ENCODE measurements at places on chromosomes 2 and 18. TPM values are rescaled to one million over a fixed set of nuclear protein-coding genes. Genes with fewer than 3 reads are reported as not detected.

The KCNG2 gene
- 0.23 TPM for total RNA-seq

The TCF23 gene
- total RNA-seq = 0.39 TPM

The HPCAL1 gene
- total RNA-seq = 28.1 TPM

The IL37 gene
- total RNA-seq = not detected

The FIGN gene
- total RNA-seq = 27.8 TPM

The TUBA4B gene
- not detected for total RNA-seq

The KCNIP3 gene
- 10.7 TPM for total RNA-seq

The MREG gene
- total RNA-seq = 2.5 TPM

The MSTN gene
- 0.48 TPM for total RNA-seq

The KCNJ3 gene
- total RNA-seq = 1.6 TPM

The CDK5R2 gene
- total RNA-seq = not detected

The LYPD6 gene
- total RNA-seq = 0.42 TPM

The PLEKHH2 gene
- total RNA-seq = 38.0 TPM

Measured in aorta (tissue), 5 donors.